ENCODE measurements at places on chromosomes 16 and 17. TPM values are rescaled to one million over a fixed set of nuclear protein-coding genes. Genes with fewer than 3 reads are reported as not detected.

GRCh38 chr17:74827800-74828199 lies 31.9 kb downstream of the GRIN2C start:
- H3K36me3 ChIP-seq, result peaks cover 15% of the 10 kb centered on the region
- no peak overlapping the region for H3K4me3 ChIP-seq
- H3K4me1 ChIP-seq, result peaks cover 27% of the 10 kb centered on the region
- no peak overlapping the region for H3K27ac ChIP-seq
- no peaks in the 10 kb centered on the region for H3K27me3 ChIP-seq

MARVELD3 gene
- total RNA-seq, result not detected

CLEC10A gene
- total RNA-seq, result 1.9 TPM

GRCh38 chr17:34663714-34664113 lies 84.3 kb downstream of the TMEM132E start:
- no peak overlapping the region for H3K27ac ChIP-seq
- H3K4me1 ChIP-seq, result no peaks in the 10 kb centered on the region
- H3K36me3 ChIP-seq, result no peaks in the 10 kb centered on the region
- no peak for DNase-seq

DNA sequence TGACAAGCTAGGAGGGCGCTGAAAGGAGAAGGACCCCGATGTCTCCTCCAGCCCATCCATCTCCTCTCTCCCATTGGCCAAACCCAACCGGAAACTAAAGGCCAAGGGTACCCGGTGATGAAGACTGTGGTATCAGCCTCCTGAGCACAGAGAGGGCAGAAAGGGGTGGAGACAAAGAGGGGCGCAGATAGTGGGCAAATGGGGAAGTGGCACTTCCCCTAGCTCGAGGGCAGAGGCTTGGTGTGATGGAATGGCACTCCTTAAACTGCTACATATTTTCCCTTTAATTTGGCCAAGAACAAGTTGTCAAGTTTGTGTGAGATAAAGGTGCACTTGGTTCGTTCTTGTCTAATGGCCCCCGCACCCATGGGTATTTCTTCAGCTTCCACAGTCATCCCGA lies 27.8 kb downstream of the IL4R start:
- DNase-seq, result no peak
- peaks cover 9% of the 10 kb centered on the region for H3K4me1 ChIP-seq
- H3K27me3 ChIP-seq, result no peaks in the 10 kb centered on the region
- no peak overlapping the region for H3K4me3 ChIP-seq

DNA sequence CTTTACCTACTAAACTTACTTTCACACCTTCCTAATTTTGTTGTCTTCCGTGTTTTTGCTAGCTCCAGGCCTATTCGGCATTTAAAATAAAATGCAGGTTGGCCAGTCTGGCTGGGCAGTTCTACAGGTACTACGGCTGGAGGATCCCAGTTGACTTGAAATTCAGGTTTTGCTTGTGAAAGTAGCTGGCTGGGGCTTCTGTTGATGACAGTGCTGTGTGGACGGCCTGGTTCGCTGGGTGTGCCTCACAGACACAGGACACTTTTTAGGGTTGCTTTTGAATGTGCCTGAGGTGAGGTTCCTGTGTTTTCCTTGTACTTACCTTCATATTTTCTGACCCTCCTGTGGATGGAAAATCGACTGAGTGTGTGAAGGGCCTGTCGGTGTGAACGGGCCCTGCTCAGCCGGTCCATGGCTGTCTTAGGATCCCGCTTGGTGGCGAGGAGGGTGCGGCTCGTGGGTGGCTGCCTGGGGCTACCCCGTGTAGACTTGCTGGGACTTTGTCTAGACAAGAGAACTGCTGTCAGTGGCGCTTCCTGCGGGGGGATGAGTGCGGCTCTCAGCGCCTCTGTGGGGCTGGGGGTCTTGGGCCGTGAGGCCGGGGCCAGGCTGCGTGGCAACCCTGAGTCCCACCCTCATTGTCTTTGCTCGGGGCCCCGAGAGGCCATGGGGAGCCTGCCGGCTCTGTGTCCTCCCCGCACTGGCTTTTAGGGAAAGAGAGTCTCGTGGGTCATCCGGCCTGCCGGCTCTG lies 18.7 kb upstream of the ZNF750 start:
- H3K4me3 ChIP-seq, result no peak overlapping the region
- H3K27me3 ChIP-seq, result no peaks in the 10 kb centered on the region
- peaks cover 39% of the 10 kb centered on the region for H3K4me1 ChIP-seq
- H3K36me3 ChIP-seq, result peaks cover 15% of the 10 kb centered on the region

SMIM36 gene
- not detected for total RNA-seq

GRCh38 chr16:66097751-66098150 lies 268.7 kb upstream of the CDH5 start:
- H3K27me3 ChIP-seq, result no peaks in the 10 kb centered on the region
- no peak overlapping the region for H3K27ac ChIP-seq
- H3K36me3 ChIP-seq, result no peaks in the 10 kb centered on the region
- no peak for DNase-seq
- H3K4me3 ChIP-seq, result no peak overlapping the region

NPIPA3 gene
- 0.66 TPM for total RNA-seq

DNA sequence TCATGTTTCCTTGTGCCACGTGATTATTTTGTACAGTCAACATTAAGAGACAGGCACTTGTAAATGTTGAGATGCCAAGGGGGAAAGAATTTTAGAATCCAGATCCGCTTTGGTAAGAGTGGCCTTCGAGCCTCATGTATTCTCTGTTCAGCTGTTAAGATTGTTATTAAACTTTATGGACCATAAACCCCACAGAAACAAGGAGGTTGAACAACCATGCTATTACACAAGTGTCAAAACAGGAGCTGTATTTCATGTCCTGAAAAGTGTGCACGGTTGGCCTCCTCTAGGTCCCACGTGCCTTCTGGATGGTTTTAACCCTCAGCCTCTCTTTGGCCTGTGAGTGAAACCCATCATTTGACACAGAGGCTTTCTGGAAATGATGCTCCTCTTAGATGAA lies 691.3 kb downstream of the MAF start:
- H3K4me3 ChIP-seq, result no peak overlapping the region
- no peak overlapping the region for H3K27ac ChIP-seq
- H3K36me3 ChIP-seq, result no peaks in the 10 kb centered on the region
- DNase-seq, result no peak
- H3K4me1 ChIP-seq, result no peaks in the 10 kb centered on the region

DNA sequence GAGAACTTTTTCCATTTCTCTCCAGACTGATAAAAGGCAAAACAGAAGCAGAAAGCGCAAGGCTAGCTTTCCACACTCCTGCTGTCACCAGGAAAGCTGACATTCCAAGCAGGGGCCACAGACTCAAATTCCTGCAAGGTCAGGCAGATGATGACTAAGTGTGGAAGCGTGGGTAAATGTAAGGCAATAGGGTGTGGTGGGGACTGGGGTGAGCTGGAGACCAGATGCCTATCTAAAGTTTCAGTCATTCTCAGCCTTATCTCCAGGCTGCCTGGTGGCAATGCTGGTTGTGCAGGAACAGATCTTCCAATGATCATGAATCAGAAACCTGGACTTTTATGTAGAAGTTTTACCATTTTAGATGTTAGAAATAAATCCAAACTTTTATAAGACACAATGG lies 224.1 kb downstream of the GSG1L start:
- DNase-seq, result no peak
- H3K4me1 ChIP-seq, result no peaks in the 10 kb centered on the region
- no peak overlapping the region for H3K4me3 ChIP-seq
- peaks cover 4% of the 10 kb centered on the region for H3K27me3 ChIP-seq

- H3K4me3 ChIP-seq, result no peak overlapping the region
- no peaks in the 10 kb centered on the region for H3K36me3 ChIP-seq
- no peak for DNase-seq
- H3K27ac ChIP-seq, result no peak overlapping the region
- H3K4me1 ChIP-seq, result no peaks in the 10 kb centered on the region
Observed at GRCh38 chr17:57963149-57963511, 7.9 kb upstream of the CUEDC1 start.

GRCh38 chr17:64328859-64329531 lies 61.7 kb downstream of the PECAM1 start:
- H3K4me1 ChIP-seq, result peaks cover 59% of the 10 kb centered on the region
- peaks cover 3% of the 10 kb centered on the region for H3K36me3 ChIP-seq
- H3K27me3 ChIP-seq, result no peaks in the 10 kb centered on the region
- H3K27ac ChIP-seq, result peak overlapping the region; percentile 81

SGCA gene
- total RNA-seq, result 265 TPM

C16orf74 gene
- total RNA-seq, result 1.3 TPM

DNA sequence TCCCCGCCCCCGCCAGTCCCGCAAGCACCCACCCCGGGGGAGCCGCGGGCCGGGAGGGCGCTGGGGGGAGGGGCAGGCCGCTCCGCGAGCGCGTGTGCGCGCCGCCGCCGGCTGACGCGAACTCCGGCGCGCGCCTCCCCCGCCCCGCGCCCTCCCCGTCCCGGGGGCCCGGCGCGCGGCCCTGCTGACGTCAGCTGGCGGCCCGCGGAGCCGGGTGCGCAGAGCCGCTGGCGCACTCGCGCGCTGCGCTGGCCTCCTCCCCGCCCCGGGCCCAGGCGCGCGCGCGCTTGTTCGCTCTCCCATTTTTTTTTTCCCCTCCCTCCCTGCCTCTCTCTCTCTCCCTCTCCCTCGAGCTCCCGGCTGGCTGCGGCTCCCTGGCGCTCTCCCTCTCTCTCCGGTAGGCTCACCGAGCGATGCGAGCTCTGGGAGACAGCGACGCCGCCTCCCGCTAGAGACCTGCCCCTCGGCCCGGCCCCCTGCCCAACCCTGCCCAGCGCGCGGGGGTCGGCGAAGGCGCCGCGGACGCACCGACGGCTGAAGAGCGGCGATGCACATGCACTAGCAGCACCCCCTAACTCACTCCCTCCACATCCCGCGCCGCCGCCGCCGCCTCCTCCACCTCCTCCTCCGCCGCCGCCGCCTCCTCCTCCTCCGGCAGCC lies at the start of gene GNAO1:
Gene GNAO1 (plus strand): TSS at position 334 of the 660 bp plus-strand sequence. CDS start 747 bp downstream, outside the sequence.
- DNase-seq, result peak; percentile 90
- peak within 1 kb of the TSS; percentile 47 for H3K4me3 ChIP-seq
- peaks cover 13% of the 10 kb centered on the region for H3K4me1 ChIP-seq
- H3K27me3 ChIP-seq, result peaks cover 58% of the 10 kb centered on the region
- peak within 1 kb of the TSS; percentile 13 for H3K27ac ChIP-seq

DNA sequence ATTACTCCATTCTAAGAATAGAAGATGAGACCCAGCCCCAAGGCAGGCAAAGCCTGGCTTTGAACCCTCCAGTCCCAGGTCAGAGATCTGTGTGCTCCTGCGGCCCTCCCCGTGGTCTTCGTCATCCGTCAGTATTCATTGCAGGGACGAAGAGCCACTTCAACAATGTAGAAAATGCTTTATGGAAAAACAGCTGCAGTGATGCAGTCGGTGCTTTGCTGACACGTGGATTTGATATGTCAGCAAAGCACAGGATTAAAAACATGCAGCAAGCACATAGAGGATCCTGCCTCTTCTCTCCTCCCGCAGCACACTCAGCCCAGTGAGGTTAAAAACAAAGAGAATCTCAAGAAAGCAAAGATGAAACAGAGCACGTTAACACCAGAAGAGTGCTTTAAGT lies 117.1 kb upstream of the AXIN2 start:
- H3K4me1 ChIP-seq, result peaks cover 8% of the 10 kb centered on the region
- H3K4me3 ChIP-seq, result no peak overlapping the region
- H3K36me3 ChIP-seq, result no peaks in the 10 kb centered on the region
- H3K27me3 ChIP-seq, result no peaks in the 10 kb centered on the region

TSNAXIP1 gene
- 0.89 TPM for total RNA-seq

DNA sequence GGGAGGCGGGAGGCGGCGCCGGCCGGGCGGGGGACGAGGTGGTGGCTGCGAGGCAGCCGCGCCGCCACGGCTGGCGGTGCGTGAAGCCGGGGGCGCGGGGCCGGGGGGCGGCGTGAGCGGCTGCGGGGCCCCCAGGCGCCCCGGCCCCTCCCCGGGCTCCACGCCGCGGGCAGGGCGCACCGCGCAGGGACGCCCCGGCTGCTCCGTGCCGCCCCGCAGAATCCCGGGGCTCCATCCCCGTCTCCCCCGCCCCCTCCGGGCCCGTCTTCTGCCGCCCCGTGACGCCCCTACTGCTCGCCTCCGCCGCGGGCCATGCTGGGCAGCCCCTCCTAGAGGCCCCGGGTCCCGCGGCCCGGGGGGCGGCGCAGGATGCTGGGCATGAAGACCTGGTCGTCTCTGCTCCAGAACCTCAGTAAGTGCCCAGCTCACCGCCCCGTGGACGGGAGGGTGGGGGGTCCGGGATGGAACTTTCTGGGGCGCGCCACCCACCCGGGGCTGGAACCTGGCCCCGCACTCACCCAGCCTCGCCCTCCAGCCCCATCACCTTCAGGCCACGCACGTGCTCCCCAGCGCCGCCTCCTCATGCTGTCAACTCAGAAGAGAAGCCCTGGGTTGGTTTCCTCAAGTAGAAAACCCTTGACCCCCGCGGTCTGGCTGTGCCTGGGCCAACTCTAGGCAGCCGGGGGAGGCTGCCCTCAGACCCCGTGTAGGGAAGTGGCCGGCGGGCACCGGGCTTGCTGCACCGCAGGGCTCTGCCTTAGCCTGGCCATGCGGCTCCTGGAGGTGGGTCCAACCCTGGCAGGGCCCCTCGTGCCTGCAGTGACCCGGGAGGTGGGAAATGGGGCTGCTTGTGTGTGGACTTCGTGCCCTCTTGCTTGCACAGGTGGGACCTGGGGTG lies 150.2 kb upstream of the GSE1 start:
- no peak for DNase-seq
- no peak overlapping the region for H3K27ac ChIP-seq
- H3K4me3 ChIP-seq, result peak overlapping the region; percentile 10
- peaks cover 25% of the 10 kb centered on the region for H3K27me3 ChIP-seq

PPP1R1B gene
- 1.7 TPM for total RNA-seq

- H3K36me3 ChIP-seq, result peaks cover 41% of the 10 kb centered on the region
- peak overlapping the region; percentile 85 for H3K27ac ChIP-seq
- peak overlapping the region; percentile 72 for H3K4me3 ChIP-seq
- peak; percentile 74 for DNase-seq
Observed at GRCh38 chr17:18257982-18258355, 569 bp downstream of the FLII start.
